Bronchial epithelial cell (primary cell): ENCODE measurements at places on chromosomes 7 and 10. TPM values are rescaled to one million over a fixed set of nuclear protein-coding genes. Genes with fewer than 3 reads are reported as not detected.

The FGFBP3 gene
- total RNA-seq, result 0.26 and 0.38 TPM in 2 replicates

DNA sequence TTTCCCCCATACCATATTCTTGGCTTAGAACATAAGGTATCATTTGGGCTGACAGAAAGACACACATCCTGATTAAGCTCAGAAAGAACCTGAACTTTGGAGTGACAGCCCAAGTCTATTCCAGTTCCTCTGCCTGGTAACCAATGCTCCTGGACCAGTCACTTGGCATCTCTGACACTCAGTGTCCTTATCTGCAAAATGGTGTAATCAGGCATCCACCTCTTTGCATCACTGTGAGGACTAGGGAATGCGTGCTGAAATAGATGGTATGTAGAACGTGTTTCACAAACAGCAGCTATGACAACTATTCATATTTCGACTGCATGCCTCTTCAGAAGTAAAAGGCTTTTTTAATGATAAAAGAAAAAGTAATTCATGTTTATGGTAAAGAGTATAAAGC lies 26.2 kb upstream of the PIK3AP1 start:
- no peak for DNase-seq

DNA sequence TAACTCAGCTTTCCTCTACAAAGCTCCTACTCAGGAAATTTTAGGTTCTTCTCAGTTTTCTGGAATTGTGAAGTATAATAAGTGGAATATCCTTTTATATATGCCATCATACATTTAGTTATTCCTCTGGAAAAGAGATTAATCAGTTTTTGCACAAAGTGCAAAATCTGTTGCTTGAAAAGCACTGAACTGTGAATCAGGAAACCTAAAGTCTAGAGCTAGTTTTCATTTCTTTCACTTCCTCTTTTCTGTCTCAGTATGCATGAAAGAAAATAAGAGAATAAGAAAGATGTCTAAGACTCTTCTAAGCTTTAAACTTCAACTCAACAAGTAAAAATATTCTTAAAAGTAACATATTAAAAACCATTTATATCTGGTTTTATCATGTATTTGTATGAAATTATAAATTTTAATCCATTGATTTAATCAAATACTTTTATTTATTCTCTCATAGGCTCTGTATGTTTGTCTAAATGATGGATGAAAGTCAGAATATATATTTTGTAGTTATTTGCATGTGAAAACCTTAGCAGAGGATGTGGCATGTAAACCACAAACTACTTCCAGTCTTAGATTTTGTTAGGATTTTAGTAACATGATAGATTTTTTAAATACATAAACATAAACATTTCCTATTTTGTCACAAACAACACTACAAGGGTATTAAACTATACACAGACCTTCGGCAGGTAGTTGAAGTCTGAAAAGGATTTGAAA lies 1073.0 kb downstream of the XPNPEP1 start:
- no peak for DNase-seq

The PVRIG gene
- total RNA-seq, result not detected in 2 replicates

DNA sequence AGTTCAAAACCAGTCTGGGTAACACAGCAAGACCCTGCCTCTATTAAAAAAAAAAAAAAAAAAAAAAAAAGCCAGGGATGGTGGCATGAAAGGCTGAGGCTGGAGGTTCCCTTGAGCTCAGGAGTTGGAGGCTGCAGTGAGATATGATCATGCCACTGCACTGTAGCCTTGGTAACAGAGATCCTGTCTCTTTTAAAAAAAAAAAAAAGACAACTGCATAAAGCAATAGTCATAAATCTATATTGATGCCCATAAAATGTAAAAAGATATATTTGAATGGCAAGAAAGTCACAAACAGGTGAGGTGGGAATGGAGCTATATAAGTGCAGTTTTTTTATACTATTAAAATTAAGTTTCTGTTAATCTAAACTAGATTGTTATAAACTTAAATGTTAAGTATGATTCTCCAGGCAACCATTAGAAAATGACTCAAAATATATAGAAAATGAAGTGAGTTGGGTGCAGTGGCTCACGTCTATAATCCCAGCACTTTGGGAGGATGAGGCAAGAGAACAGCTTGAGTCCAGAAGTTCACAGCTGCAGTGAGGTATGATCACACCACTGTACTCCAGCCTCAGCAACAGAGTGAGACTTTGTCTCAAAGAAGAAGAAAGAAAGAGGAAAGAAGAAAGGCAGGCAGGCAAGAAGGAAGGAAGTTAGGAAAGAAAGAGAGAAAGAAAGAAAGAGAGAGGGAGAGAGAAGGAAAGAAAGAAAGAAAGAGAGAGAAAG lies 13.4 kb upstream of the HNRNPH3 start:
- DNase-seq, result no peak

The LFNG gene
- 4.5 and 6.8 TPM in 2 replicates for total RNA-seq

- peak; percentile 79 for DNase-seq
Measured at GRCh38 chr10:62492012-62492869, 118.1 kb downstream of the ZNF365 start.

GRCh38 chr7:36639826-36640225 lies 84.5 kb downstream of the AOAH start:
- no peak for DNase-seq

DNA sequence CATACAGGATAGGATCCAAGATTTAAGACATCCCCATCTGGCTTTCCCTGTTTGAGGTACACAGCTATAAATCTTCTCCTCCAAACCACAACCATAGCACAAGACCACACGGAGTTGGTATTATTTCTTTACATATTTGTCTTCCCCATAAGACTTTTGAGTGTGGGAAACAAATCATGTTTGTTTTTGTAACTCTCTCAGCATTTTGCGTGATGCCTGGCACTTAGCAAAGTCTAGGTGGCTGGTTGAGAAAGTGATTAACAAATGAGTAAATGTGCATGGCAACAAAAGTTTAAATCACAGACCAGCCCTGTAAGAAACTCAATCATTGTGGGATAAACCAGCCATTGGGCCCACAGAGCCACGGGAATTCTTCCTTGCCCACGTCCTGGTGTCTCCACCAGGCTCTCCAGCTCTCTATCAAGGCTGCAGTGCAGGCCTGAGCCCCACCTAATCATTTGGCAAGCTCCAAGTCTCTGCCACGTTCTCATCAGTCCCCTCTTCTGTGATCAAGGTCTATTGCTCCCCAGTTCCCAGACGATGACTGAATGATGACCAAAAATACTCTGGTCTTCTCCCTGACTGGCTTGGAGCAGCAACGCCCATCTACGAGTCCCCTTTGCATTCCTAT lies 317.8 kb downstream of the TNS3 start:
- no peak for DNase-seq

The CC2D2B gene
- total RNA-seq, result not detected in 2 replicates

- DNase-seq, result no peak
Measured at GRCh38 chr10:97849687-97850402, at the start of gene GOLGA7B. GOLGA7B (plus strand) TSS chr10:97849843; CDS start chr10:97850304, 461 bp downstream.

The CHAT gene
- total RNA-seq, result not detected in 2 replicates

The MYOZ1 gene
- total RNA-seq, result not detected in 2 replicates

The ECHDC3 gene
- 1.6 and 10.0 TPM in 2 replicates for total RNA-seq

DNA sequence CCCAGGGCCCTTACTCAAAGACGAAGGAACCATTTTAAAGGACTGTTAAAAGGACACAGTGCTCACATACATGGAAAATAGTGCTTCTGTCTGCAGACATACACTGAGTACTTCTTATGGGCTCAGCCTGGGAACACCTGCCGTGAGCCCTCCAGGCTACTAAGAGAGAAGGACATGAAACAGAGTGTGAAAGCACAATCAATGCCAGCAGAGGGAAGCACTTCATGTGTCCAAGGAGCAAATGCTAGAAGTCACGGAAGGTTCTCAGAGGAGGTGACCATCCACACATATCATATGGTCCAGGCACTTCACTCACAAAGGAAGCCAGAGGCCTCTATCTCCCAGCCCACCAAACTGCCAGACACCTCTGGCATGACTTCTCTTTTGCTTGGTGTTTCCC lies 15.5 kb downstream of the ELMO1 start:
- DNase-seq, result no peak

DNA sequence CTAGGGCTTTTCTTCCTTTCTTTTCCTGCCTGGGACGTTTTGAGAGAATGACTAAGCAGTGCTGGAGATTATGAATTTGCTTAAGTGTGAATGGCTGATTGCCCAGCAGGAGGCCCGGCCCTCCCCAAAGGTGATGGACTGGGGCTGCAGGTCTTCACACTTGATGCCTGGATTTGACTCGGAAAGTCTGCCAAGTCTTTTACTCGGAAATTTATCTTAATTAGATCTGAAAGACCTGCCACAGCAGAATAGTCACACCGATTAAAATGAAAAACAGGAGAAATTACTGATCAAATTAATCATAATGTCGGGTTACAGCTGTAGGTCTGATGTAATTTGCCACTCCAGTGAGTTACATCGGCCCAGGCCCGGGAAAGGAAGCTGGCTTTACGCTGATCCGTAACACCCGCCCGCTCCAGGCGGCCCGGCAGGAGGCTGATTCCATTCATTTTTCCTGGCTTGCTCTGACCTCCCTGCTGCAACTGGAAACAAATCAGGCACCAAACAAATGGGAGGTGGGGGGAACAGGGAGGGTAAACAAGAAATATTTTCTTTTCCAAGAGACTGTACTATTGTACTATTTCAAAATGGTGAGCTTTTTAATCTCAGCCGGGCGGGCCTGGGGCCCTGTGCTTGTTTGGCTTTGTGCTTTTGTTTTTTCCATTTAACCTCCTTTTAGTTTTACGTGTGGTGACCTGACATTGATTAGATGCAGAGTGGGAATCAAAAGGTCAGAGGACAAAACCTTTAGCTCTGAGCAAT lies 212.4 kb upstream of the YAE1 start:
- DNase-seq, result peak; percentile 4

DNA sequence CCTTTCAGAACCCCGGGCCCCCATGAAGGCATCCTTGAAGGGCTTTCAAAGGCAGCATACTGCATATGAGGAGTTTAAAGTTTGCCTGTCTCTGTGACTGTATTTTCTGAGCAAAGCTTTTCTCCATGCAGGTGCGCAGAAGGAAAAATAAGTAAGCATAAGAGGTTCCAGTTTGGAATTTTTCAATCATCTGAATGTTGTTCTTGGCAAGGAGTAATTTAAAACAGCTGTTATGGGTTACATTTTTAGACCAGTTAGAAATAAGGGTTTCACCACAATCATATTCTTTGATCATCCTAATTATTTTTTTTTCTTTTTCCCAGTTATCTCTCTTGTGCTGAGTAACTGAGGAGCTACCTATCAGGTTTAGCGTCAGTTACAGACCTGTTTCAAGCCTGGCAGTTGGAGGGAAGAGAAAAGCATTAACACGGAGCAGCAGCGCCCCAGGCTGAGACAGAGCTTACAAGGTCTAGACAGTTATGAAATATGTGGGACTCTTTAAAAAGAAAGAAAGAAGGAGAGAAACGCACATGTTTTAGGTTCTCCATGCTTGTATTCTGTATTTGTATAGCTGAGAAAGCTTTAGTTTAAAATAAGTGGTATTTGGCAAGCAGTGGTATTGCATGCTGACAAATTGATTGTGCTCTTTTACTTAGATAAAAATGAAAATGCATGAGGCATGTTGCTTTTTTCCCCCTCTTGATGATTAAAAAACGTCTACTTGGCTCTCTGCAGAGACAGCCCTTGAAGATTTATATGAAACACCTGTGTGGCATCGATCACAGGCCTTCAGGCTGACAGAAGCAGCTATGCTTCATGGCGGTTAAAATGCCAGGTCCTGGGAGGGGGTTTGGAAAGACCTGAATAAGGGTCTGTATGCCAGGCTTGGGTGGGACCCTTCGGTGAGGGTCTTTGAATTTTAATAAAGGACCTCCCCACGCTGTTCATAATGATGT lies 157.6 kb downstream of the GRK5 start:
- peak; percentile 8 for DNase-seq

The PLXDC2 gene
- total RNA-seq, result 1.3 and 3.3 TPM in 2 replicates

DNA sequence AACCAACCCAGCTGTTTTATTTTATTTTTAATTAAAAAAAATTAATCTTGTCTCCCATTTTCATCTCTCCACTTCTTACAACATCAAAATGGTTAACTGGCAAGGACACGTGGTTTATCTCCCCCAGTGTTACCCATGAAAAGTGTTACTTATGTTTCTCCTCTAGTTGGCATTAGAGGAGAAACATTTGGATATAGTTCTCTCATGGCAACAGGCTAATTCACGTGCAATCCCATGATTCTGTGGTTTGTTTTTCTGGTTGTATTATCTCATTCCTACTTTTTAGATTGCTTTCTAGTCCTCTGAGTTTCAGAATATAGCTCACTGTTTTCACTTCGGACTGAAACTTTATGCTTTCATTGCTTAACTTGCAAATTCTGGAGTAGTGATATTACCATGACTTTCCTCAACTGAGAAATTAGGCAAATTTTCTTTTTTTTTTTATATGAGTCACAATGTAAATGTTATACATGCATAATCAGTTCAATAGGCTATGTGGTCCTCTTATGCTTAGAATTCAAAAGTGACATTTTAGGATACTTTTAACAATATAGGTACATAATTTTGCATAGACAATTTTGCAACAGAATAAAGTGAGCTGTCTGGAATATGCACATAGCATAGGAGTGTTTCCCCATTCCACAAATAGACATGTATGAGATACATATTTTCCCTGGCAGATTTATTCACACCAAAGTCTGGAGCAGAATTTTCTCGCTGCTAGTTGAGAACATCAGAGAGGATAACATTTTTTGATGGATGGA lies 43.0 kb downstream of the LHFPL3 start:
- DNase-seq, result no peak

GRCh38 chr7:54860003-54860775 lies 101.2 kb upstream of the SEC61G start:
- DNase-seq, result peak; percentile 59

The AASS gene
- 8.6 and 12.4 TPM in 2 replicates for total RNA-seq

DNA sequence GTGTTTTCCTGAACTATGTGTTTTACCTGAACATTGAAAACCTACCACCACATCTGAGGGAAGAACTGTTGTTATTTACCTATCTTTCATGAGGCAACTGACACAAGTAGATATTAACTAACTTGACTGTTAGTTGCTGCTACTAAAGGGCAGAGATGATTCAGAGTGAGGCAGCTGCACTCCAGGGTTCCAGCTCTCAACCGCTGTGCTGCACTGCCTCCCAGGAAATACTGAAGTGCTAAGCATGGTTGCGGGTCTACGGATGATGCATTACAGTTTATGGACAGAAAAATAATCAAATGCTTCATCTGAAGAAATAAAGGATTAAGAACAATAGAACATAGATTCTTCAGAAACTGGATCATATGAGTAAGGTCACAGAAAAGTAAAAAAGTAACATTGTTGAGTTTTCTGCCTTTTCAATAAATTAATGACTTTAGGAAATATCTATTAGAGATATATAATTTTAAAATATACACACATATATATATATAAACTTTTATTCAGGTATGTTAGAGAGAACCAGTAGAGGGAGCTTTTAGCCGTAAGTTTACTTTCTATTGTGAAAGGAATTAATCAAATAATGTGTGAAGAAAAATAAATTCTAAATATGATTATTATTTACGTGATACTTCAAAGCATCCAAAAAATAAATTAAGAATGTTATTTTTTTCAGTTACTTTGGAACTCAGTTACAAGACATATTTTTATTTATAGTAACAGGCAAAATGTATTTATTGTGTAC lies 620.0 kb downstream of the CNTNAP2 start:
- DNase-seq, result peak; percentile 0

- no peak for DNase-seq
Measured at GRCh38 chr7:149764481-149765398, 8.6 kb downstream of the ZNF467 start.

- no peak for DNase-seq
Measured at GRCh38 chr10:86186633-86187032, 180.0 kb downstream of the GRID1 start.

The HABP2 gene
- not detected in 2 replicates for total RNA-seq

GRCh38 chr10:107471911-107472310 lies 307.4 kb upstream of the SORCS1 start:
- DNase-seq, result no peak

GRCh38 chr7:78616539-78616938 lies 818.0 kb downstream of the PHTF2 start:
- no peak for DNase-seq
